ENCODE measurements at places on chromosomes 5 and 9.

GRCh38 chr5:37735649-37736347 lies 104.0 kb downstream of the GDNF start:
- DNase-seq: no peak

- DNase-seq: no peak
These were observed 102.8 kb downstream of the MAPKAP1 start for GRCh38 chr9:125604196-125604595.

DNA sequence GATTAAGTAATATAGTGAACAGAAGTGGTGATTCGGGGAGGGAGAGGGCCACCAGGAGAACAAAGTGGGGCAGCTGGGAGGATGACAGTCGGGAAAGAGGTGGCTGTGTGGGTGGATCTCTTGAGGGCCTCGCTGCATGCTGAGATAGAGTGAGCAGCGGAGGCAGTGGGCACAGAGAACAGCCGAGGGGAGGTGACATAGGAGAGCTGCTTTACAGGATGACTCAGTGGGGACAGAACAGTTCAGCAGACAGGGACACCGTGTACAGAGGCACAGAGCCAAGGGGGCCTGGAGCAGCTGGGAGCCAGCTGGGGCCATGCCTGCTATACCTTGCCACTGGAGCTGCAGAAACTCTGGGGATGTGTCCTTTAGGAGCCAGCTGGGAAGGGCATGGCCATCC lies 273.9 kb downstream of the GADD45G start:
- DNase-seq: no peak

- no peak for DNase-seq
These were observed 395.4 kb upstream of the WWC1 start for GRCh38 chr5:167895899-167896659.

- no peak for DNase-seq
These were observed 237.7 kb downstream of the SH3GL2 start for GRCh38 chr9:17816431-17817027.

All from CD4-positive, alpha-beta T cell treated with Interleukin-2 at 100 ng/mL for 4 hours (primary cell).